Smooth muscle cell of the brain vasculature (primary cell): ENCODE measurements at places on chromosomes 11 and 22.

- no peak for DNase-seq
Measured at GRCh38 chr22:35253946-35254345, 3.3 kb upstream of the HMGXB4 start.

DNA sequence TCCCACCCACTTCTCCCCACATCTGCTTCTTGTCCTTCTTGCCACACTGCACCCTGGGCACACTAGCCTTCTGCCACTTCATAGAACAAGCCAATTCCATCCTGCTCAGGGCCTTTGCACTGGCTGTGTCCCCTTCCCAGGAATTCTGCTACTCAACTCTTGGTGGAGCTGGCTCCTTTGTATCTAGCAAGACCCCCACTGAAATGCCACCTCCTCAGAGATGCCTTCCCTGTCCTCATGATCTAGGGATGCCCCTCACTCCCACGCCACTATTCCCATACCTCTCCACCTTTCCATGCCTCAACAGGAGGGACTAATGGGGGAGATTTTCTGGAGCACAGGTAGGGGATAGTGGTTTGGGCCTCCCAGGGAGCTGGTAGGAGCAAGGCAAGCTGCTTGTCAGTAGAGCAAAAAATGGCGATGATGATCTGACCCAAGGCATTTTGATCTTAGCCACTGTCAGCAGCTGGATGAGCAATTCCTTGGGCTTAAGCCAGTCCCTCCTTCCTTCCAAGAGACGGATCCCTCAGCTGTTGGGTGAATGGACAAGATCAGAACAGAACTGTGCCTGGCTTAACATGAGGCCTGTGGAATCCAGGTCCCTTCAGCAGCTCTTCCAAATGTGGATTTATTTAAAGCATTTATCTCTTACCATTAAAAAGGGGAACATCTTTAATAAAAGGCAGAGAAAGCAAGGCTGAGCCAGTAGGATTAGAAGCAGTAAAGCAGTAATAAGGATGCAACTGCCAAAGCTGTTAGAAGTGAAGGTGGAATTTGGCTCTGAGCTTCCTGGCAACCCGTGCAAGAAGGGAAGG is 4.0 kb upstream of the PRDM11 start:
- no peak for DNase-seq

DNA sequence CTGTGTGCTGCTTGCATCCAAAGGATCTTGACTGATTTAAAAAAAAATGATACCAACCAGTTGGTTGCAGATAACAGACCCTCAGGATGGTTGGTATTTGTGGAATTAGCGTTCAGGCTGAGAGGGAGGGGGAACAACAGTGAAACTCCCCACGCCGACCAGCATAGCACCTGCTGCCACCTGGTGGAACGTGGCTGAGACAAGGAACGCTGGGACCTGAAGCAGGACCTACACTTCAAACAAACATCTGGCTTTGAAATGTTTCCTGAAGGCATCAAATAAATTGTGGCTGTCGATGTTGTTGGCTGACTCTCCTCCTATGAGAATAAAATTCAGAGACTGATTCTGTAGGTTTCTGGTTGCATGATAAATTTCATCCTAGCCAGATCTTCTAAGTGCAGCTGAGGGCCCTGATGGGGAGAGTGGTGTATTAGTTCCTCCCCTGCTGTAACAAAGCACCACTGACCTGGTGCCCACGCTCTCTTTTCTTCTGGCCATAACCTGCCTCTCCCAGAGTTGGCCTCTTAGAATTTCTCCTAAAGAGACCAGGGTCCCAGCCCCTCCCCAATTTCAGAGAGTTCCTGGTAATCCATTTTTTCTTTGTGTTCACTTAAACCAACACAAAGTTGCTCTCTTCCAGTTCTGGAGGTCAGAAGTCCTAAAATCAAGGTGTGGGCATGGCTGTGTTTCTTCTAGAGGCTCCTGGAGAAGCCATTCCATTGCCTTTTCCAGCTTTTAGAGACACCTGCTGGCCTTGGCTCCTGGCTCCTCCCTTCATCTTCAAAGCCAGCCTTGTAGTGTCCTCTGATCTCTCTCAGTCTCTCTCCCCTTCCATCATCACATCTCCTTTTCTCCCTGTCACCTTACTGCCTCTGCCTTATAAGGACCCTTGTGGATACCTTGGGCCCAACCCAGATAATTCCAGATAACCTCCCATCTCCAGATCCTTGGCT is 17.3 kb downstream of the APOL2 start:
- no peak for DNase-seq

DNA sequence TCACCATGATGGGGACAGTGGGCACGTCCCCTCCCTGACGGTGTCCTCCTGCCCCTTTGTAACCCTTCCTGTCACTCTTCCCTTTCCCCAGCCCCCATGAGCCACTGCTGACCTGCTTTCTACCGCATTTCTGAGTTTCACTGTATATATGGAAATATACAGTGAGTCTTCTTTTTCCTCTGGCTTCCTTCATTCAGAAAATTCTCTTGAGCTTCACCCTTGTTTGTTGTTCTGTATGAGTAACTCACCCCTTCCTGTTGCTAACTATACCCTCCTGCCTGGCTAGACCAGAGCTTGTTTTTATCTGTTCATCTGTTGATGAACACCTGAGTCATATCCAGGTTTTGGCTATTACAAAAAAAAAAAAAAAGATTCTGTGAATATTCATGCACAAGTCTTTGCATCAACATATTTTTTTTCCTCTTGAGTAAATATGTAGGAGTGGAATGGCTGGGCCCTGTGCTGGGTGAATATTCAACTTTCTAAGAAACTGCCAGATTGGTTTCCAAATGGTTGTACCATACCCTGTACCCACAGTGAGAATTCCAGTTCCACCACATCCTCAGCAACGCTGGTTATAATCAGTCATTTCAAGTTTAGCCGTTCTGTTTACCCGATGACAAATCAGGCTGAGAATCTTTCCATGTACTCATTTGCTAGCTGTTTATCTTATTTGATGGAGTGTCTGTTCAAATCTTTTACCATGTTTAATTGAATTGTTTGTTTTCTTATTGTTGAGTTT is 62.0 kb downstream of the IGF2 start:
- DNase-seq = no peak

DNA sequence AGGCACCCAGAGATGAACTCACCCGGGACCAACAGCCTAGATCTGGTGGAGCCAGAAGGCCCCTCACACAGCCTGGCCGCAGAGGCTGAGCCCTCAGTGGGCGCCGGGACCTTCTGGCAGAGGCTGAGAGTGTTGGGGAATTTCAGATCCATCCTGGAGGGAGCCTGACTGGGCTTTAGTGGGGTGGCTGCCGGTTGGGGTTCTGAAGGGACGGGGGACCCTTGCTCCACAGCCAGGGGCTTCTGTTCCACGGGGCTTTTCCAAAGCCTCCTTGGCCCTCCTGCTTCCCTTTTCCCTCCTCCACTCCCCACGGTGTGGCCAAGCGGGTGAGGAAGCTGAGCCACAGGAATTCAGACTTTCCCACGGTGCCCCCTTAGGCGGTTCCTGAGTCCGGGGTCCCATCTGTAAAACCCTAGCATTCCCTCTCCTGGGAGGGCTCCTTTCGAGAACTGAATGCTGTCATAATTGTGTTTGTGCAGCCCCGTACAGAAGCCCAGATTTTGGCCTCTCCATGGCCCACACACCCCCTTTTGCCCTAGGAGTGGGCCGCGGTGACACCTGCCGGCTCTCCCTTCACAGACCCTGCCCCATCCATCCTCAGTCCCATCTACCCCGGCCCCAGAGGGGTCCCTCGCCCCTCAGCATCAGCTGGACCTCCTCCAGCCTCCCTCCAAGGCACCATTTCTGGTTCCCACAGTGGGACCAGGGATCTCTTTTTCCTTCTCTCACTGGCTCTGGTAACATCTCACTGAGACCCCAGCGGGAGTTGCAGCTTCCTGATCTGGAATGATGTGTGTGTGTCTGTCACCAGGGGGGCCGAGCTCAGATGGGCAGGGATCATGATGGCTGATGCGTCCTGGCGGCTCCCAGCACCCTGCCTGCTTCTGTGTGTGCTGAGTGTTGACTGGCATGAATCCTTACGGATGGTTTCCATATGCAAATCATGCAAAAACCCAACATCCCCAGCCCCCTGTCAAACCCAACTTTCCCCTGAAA is 1048.4 kb downstream of the TBC1D22A start:
- DNase-seq = no peak

DNA sequence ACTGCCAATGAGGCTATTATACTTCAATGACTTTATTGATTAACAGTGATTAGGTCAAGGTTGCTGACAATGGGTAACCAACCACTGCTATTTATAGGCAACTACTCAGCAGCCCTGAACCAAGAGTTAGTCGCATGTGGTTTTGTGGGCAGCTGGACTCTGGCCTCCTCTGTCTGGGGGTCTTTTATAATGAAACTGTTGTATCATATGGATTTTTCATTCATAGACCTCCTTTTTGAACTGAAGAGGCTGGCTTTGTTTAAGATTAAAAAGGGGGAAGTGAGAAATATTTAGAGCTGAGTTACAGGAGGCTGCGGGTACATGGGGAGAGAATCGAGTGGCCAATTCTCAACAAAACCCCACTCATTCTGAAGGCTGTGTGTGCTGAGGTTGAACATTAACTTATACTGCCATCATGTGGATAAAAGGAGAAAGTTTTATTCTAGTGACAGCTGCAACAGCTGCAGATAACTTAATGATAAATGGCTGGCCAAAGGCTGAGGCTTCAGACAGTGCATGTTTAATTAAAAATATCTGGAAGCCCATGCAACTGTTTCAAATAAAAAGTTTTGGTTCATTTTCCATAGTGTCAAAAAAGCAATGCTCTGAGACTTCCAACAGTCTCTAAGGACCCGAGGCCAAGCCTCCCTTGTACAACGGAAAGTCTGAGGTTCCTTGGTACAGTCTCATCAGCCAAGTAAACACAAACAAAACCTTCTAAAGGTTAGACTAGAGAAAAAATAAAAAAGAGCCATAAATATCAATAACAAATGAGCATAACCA is 682.6 kb downstream of the KCNA4 start:
- no peak for DNase-seq

DNA sequence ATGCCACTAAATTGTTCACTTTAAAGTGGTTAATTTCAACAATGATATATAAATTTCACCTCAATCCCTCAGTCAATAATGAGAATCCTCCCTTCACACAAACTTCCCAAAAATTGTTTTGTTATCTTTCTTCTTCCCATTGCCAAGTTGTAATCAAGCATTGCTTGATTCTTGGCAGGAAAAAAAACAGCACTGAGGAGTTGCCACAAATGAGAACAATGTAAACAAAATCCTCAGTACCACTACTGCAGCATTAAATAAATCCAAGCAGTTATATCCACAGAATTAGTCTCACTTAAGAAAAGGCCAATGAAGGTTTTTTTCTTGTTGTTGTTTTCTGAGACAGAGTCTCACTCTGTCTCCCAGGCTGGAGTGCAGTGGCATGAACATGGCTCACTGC is 38.2 kb downstream of the FAM168A start:
- DNase-seq = no peak

DNA sequence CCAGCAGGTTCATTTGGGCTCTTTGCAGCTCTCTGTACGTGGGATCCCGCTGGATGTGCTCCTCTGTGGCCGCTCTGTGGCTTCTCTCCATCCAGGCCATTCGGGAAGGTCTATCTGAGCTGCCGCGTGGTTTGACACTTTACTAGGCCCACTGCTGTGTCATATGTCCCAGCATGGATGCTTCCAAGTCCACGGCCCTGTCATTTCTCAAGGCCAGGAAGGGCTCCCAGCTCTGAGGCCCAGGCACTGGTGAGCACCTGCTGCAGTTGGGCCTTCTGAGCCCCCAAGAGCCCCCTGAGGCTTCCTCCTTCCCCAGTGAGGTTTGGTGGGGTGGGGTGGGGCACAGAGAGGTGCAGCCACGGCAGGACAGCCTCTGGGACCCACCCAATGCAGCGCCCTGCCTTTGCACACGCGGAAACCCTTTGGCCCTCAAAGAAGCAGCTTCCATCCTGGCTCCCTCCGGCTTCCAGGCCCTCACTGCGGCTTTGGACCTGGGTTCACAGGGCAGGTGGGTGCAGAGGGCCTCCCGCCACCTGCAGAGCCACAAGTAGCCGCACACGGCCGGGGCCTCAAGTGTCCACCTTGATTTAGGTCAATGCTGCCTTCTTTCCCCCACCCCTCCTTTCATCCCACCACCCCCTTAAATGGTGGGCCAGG is 44.5 kb upstream of the FGF3 start:
- DNase-seq = no peak

- DNase-seq = no peak
Measured at GRCh38 chr11:97745515-97746050, 1275.2 kb upstream of the CNTN5 start.

DNA sequence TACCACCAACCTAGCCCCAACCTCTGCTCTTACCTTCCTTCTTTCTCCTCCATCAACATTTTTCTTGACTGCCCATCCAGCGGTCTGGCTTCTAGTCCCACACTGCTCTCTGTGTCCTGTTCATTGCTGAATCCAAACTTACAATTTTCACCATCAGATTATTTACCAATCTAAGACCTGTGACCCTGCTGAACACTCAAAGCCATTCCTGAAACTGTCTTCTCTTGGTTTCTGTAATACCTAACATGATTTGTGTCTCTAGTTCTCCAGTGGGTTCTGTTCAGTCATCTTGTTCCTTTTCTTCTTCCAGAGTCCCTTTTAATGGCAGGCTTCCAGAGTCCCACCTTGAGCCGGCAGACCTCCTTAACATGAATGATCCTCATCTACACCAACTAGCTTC is 24.1 kb downstream of the RRAS2 start:
- DNase-seq = no peak
